Left ventricle myocardium inferior (tissue), 1 donor: ENCODE measurements at places on chromosomes 7 and 10.

DNA sequence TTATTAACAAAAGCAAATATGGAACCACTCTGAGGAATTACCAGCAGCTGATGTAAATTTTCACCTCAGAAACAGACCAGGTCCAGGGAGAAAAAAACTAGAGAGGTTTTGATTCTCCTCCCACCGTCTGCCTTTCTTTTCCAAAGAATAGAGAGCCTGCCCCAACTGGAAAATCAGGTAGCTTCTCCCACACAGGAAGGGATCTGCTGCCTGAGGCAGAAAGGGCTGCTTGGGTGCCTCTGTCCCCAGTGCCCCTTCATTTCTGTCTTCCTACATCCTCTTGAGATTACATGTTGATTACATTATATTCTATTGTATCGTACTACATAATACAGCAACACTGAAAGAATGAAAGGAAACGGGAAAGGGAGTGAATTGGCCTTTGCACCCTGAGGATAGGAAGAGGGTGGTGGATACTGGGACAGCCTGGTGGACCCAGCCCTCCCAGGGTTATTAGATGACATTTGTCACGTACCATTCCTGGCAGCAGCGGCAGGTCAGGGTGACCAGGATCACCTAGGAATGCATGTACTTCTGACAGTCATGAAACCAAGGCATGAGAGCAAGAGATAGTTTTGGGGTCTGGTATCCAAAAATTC is 8.9 kb downstream of the ST8SIA6 start:
- peak; percentile 25 for DNase-seq

- DNase-seq, result no peak
Observed at GRCh38 chr7:155458111-155458877, at the start of gene EN2. Gene EN2, plus strand, starts transcription at chr7:155458129. Its CDS starts 249 bp downstream, at chr7:155458378.

DNA sequence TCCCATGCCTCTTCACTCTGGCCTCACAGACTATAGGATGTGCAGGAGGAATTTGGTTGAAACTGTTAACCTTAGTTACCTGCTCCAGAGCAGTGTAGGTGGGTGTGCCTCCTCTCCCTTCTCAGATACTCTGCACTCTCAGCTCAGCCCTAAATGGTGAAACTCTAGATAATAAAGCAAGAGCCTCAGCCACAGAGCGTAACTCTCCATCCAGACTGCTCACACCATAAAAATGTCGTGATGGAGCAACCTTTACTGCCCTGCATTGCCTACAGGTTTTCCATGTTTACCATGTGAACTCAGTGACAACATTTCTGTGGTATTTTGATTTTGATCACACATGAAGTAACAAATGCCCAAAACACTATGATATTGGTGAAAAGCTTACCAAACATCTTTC is 227.7 kb downstream of the CREB5 start:
- DNase-seq, result no peak

DNA sequence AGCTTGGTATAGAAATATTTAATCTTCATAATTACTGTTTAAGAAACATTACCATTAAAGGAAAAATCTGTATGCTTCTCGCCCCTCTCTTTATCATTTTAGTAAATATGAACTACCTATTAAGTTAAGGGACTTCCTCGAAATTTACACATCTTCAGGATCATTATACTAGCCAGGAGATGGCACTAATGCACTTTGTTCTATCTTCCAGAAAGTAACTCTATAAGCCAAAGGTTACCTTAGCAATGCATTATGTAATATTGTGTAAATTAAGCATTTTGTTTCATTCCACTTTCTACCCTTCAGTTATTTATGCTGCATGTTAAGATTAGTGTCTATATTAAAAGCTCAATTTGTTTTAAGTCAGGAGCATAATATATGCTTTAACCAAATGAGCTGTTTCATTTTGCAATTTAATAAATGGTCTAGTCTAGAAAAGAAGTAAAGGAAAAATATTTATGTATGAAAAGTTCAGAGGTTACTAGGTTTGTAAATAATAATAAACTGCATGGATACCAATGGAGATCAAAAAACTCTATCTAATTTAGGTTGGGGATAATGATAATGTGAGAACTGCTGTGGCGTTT is 128.5 kb downstream of the ANKRD7 start:
- DNase-seq, result no peak

GRCh38 chr10:129715805-129716204 is 248.3 kb downstream of the EBF3 start:
- no peak for DNase-seq

DNA sequence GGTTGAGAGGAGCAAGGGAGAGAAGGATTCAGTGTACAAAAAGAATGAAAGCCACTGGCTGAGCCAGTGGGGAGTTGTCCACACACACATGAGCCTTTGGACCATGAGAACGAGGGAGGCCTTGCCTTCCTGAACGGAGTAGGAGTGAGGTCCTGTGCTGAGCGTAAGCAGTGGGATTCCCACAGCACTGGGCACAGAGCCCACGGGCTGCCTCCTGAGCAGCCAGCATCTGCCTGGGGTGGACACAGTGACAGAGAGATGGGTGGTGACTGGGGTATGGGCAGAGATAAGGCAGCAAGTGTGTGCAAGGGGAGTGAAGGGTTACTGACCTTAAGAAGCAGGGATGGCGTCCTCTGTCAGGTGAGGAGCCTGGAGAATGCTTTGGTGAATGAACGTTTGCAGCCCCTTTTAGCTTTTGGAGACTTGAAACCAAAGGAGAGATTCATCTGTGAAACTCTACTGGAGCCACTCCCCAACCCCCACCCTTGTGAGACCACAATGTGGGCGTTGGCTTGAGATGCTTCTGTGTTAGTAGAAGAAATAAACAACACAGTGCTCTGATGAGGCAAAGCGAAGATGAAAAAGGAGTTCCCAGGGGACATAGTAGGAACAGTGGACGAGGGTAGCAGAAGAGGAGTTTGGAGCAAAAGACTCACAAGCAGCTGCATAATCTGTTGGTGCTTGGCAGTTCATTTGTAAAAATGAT is 56.5 kb downstream of the FIGNL1 start:
- no peak for DNase-seq

GRCh38 chr10:131445623-131446022 is 134.1 kb upstream of the TCERG1L start:
- no peak for DNase-seq

GRCh38 chr10:127081851-127082345 is 114.5 kb downstream of the INSYN2A start:
- DNase-seq, result no peak

DNA sequence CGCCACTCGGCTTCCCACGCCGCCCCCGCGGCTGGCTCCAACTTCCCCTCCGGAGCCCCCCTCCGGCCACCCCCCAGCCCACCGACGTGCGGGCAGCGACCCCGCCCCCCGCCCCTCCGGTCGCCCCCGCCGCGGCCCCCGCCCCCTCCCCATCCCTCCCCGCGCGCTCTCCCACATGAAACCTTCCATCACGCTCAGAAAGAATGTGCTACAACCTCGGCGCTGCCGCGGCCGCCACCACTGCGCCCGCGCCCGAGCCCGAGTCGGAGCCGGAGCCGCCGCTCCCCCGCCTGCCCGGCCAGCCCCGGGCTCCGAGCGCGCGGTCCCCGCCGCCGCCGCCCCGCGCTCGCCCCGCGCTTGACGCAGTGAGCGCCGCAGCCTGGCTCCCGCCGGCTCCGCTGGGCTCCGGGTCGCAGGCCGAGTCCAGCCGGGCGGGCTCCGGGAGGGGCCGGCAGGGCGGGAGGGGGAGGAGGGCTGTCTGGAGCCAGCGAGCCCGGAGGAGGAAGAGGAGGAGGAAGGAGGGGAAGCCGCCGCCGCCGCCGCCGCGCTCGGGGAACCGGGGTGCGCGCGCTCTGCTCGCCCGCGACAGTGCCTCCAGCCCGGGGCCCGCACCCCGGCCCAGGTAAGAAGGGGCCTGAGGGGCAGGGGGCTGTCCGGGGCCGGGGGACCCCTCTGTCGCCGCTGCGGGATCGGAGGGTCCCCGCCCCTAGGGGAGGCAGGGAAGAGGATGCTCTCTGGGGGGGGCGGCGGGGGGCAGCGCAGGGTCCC is 4.3 kb upstream of the ELFN1 start:
- peak; percentile 56 for DNase-seq

GRCh38 chr7:96530786-96531185 is 178.9 kb downstream of the SEM1 start:
- no peak for DNase-seq

DNA sequence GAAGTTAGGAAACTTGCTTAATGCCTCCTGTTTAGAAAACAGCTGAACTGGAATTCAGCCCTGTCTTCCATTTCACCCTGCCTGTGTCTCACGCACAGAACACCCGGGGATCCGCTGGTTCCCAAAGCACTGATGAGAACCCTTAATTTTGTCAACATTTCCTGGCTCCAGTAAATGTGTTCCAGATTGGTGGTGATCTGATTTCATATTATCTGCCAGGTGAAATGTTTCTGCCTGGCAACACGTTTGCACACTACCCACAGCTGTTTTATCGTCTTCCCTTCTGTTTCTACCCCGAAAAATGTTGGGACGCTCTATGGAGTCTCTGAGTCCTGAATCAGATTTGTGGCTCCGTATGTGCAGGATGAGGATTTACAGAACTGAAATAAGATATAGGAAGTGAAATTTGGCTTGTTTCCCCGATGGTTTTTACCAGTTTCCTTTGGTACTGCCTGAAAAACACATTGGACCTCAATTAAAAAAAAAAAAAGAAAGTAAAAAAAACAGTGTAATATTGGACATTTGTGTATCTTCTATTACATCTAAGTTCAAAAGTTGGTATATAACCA is 29.0 kb downstream of the MRC1 start:
- no peak for DNase-seq

GRCh38 chr10:76150876-76151288 is 719.5 kb downstream of the LRMDA start:
- no peak for DNase-seq

DNA sequence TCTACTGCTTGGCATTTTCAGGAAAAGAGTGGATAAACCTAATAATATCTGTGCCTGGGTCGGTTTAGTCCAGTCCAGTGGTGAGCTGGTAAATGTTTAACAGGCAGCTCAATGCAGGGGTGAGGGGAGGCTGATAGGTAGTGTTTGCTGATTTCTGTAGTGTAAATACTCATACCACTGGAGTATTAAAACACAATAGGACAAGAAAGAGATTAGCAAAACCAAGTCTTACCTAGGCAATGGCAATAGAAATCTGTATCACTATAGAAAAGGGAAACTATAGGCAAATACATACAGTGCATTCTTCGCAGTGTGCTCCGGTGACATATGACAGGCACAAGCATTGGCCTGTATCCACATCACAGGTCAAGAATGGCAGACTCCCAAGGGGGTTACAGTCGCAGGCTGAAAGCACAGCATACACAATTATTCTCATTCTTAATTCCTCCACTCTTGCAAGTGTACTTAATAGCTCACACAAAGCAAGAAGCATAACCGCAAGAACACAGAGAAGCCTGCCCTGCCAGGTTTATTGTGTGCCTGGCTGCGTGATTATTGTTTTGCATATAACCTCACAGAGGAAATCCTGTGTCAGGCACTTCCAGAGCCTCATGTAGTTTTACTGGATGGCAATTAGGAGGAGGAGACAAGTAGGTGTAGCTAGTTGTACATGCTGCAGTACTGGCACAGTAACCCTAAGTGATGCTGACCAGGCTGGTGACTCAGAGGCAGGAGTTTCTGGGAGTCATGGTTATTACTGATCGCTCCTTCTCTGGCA is 35.0 kb downstream of the LAMB4 start:
- no peak for DNase-seq

DNA sequence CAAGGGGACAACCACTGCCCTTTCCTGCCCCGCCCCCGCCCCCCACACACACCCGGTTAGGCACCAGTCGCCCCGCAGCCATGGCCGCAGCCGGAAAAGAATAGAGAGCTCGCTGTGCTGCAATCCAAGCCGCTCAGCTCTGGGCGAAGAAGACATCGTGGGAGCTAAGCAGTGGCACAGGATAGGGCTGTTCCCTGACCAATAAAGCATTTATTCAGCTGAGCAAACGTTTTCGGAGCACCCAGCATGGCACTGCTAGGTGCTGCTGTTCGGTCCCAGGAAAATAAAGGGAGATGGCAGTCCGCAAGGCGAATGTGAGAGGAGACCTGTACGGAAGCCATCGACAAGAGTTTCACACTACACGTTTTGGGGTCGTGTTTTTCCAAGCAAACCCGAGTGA is 18.3 kb downstream of the SKIDA1 start:
- no peak for DNase-seq

DNA sequence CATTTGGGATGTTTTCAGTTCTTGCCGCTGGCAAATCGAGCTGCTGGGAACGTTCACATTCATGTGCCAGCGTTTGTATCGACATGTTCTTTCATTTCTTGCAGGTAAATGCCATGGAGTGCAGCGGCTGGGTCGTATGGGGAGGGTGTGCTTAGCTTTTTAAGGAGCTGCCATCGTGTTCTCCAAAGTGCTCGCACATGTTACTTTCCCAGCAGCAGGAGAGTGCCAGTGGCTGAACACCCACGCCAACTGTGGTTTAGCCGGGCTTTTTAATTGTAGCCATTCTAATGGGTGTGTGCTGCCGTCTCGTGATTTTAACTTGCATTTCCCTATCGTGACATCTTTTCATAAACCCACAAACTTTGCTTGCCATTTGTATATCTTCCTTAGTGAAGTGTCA is 11.6 kb upstream of the BNIP3 start:
- no peak for DNase-seq

GRCh38 chr10:27072436-27073114 is 27.7 kb downstream of the ANKRD26 start:
- DNase-seq, result no peak

DNA sequence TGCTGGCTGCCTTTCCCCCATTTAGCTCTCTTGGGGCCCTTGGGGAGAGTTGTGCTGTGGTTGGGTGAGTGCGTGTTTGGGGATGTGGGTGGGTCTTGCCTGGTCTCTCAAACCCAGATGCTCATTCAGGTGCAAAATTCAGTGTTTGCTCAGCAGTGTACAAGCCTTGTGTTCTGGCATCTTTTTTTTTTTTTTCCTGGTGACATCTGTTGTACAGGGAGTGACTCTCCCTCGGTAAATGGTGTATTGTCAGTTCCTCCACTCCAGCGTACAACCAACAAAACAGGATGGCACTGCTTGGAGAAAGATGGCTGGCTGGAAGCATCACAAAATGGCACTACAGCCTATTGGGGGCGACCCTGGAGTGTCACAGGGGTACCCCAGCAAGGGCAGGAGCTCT is 75.5 kb downstream of the LRMDA start:
- DNase-seq, result no peak

DNA sequence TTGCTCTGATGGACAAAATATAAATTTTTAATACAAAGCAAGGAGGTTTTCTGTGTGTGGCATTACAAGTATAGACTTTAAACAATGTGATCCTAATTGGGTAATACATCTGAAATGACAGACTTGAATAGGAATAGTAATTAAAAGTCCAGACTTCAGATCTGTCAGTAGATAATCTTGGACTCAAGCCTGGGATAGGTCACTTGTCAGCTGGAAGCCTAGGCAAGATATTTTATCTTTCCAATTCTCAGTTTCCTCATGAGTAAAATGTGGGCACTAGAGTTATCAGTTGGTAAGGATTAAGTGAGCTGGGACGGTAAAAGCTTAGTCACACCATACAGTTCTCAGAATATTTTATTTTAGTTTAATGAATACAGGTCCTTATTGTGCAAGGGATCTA is 10.4 kb upstream of the ZMYND11 start:
- DNase-seq, result no peak

DNA sequence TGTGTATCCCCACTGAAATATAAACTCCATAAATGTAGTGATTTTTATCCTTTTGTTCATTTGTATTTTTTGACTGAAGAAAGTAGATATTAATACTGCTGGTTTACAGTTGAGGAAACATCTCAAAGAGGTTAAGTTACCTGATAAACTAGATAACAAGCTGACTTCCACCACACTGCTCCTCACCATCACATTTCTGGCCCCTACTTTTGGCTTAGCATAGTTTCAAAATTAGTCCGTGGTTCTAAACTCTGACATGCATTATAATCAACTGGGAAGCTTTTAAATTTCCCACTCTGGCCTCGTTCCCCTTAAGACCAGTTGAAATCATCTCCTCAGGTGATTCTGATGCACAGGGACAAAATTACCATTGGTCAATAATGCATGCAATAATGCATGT is 43.5 kb downstream of the ANKIB1 start:
- no peak for DNase-seq
